Esophagus squamous epithelium (tissue), 5 donors: ENCODE measurements at places on chromosomes 16 and 17. TPM values are rescaled to one million over a fixed set of nuclear protein-coding genes. Genes with fewer than 3 reads are reported as not detected.
A peak's percentile ranks its signal among the peaks of the same experiment; 100 is the strongest.

- no peaks in the 10 kb centered on the region for H3K27me3 ChIP-seq
- no peaks in the 10 kb centered on the region for H3K4me1 ChIP-seq
- peaks cover 94% of the 10 kb centered on the region for H3K36me3 ChIP-seq
- DNase-seq = no peak
These were observed 40.6 kb downstream of the MIS12 start for GRCh38 chr17:5526821-5527598.

DNA sequence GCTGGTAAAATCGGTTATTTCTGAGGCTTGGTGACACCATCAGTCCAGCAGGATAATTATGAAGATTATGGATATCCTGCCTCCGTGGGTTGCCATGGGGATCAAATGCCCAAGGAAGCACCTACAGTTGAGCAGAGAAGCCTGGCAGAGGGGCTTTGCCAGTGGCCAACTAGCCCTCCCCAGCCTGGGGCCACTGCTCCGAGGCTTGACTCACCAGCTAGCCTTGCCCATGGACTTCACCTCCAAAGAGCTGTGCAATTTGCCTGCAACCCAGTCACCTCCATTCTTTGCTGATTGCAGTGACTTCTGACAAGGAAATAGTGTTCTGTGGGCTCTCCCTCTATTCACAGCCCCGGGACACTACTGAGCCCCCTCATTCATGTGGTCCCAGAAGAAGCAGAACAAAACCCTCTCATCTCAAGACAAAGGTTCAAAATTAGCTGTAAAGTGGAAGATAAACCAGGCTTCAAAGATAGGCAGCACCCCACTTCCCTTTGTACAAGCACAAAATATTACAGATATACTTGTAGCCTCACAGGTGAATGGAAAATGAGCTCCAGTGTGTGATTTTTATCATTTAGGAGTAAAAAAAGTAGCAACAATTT is 1.6 kb downstream of the PECAM1 start:
- no peaks in the 10 kb centered on the region for H3K27me3 ChIP-seq
- H3K27ac ChIP-seq = peak overlapping the region; percentile 75
- H3K4me3 ChIP-seq = peak overlapping the region; percentile 41

GRCh38 chr16:75011634-75012307 is 12.9 kb downstream of the ZNRF1 start:
- peak overlapping the region; percentile 32 for H3K4me3 ChIP-seq
- H3K27ac ChIP-seq = peak overlapping the region; percentile 79
- no peaks in the 10 kb centered on the region for H3K27me3 ChIP-seq
- peaks cover 23% of the 10 kb centered on the region for H3K4me1 ChIP-seq
- no peak for DNase-seq

GRCh38 chr16:75248142-75248535 is 3.3 kb downstream of the BCAR1 start:
- peaks cover 2% of the 10 kb centered on the region for H3K36me3 ChIP-seq
- peaks cover 64% of the 10 kb centered on the region for H3K4me1 ChIP-seq
- no peak overlapping the region for H3K27ac ChIP-seq
- no peak overlapping the region for H3K4me3 ChIP-seq
- DNase-seq = no peak

DNA sequence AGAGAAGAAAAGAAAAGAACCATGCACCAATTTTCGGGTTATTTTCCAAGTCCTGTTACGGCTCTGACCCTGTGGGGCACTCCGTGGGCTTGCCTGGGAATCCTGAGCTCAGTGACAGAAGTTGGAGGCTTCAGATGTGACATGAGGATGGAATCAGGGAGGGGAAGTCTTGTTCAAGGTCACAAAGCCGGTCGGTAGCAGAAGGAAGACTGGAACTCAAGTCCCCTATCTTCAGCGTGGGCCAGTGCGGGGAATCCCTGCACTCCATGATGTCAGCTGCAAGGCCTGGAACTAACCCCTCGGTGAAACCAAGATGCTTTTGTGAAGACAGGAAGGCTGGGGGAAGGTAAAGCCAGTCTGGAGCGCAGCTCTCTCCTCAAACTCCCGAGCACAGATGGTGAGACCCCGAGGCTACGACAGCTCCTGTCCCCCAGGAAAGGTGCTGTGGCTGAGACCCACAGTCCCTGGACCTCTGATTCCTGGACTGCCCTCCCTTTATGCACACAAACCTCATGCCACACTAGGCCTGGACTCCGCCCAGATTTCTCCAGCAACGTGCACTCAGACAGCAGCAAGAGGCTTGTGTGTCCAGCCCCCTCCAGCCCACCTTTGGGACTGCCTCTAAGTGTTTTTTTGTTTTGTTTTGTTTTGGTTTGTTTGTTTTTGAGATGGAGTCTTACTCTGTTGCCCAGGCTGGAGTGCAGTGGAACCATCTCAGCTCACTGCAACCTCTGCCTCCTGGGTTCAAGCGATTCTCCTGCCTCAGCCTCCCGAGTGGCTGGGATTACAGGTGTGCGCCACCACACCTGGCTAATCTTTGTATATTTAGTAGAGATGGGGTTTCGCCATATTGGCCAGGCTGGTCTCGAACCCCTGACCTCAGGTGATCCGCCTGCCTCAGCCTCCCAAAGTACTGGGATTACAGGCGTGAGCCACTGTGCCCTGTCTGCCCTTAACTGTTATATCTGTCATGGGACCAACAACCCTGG is 5.5 kb upstream of the IL27 start:
- no peaks in the 10 kb centered on the region for H3K36me3 ChIP-seq
- H3K4me3 ChIP-seq = no peak overlapping the region
- H3K27ac ChIP-seq = no peak overlapping the region
- peaks cover 8% of the 10 kb centered on the region for H3K4me1 ChIP-seq
- H3K27me3 ChIP-seq = peaks cover 5% of the 10 kb centered on the region

The RBFOX1 gene
- total RNA-seq = not detected

The MT1M gene
- total RNA-seq = 0.57 TPM

The EVI2B gene
- 2.0 TPM for total RNA-seq
